ENCODE measurements at places on chromosomes 13 and 19.

- DNase-seq, result no peak
Measured at GRCh38 chr19:40785526-40785925, 7.5 kb downstream of the RAB4B start.

- DNase-seq, result peak; percentile 56
Measured at GRCh38 chr19:10565028-10565566, 713 bp downstream of the KRI1 start.

- peak; percentile 89 for DNase-seq
Measured at GRCh38 chr19:39031368-39032062, 834 bp downstream of the FBXO27 start.

- no peak for DNase-seq
Measured at GRCh38 chr13:51802631-51803418, 1.1 kb downstream of the DHRS12 start.

GRCh38 chr13:68047889-68048288 lies 817.8 kb upstream of the PCDH9 start:
- no peak for DNase-seq

GRCh38 chr19:48248081-48248833 lies 7.5 kb downstream of the CARD8 start:
- DNase-seq, result no peak

- no peak for DNase-seq
Measured at GRCh38 chr19:7645656-7646425, 8.9 kb downstream of the STXBP2 start.

DNA sequence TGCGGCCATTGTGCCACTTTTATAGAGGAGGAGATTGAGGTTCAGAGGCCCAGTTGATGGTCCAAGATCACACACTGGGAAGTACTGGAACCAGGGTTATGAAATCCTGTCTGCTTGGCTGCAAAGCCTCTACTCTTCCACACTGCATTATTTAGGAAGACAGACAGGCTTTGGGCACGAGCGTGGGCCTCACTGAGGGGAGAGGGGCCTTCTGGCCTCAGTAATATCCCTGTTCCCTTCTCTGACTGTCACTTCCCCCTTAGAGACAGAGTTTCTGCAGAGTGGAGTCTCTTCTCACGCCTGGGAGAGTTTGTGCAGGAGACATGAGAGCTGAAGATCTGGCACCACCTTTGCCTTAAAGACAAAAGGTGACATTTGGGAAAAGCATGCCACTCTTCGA lies 49.0 kb upstream of the PNMA8B start:
- DNase-seq, result no peak

DNA sequence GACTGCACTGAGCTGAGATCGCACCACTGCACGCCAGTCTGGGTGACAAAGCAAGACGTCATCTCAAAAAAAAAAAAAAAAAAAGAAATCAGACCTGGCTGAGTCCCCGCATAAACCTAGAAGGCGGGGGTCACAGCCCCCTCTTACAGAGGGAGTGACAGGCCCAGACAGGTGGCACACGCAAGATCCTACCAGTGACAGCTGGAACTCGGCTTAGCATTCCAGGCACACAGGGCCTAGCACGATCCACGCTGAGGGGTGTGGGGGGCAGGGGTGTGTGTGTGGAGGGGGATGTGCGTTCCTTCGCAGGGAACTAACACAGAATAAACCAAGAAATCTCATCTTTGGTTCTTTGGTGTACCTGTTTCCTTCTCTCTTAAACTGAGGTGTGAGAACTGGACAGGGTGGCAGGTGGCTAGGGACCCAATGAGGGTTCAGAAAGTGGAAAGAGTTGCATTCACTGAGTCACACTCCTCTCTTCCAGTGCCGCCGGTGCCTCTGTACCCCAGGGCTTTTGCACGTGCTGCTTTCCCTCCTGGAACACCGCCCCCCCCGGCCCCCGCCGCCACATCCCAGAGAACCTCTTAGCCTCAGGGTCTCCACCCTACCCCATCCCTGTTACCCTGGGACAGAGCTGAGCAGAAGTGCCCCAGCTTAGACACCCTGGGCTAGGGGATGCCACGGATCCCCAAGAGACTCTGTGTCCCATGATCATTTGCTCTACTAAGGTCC lies 5.0 kb downstream of the SGTA start:
- no peak for DNase-seq

- peak; percentile 25 for DNase-seq
Measured at GRCh38 chr19:18839465-18840287, 7.9 kb downstream of the UPF1 start.

DNA sequence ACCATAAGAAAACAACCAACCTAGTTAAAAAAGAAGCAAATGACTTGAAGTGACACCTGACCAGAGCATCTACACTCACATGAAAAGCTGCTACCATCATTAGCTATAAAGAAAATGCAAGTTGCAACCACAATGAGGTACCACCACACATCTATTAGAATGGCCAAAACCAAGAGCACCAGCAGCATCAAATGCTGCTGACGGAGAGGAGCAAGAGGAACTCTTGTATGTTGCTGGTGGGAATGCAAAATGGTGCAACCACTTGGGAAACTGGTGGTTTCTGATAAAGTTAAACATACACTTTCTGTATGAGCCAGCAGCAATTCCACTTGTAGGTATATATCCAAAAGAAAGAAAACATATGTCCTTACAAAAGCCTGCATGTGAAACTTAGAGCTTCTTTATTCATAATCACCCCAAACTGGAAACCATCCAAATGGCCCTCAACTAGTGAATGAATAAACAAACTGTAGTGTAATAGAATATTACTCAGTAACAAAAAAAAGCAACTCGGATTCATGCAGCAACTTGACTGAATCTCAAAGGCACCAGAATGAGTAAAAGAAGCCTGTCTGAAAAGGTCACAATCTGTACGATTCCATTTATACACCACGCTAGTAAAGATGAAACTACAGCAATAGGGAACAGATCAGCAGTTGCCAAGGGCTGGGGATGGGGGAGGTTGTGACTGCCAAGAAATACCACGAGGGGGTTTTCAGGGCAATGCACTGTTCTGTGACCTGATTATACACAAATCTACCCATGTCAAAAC lies 60.9 kb upstream of the RANBP3 start:
- no peak for DNase-seq

DNA sequence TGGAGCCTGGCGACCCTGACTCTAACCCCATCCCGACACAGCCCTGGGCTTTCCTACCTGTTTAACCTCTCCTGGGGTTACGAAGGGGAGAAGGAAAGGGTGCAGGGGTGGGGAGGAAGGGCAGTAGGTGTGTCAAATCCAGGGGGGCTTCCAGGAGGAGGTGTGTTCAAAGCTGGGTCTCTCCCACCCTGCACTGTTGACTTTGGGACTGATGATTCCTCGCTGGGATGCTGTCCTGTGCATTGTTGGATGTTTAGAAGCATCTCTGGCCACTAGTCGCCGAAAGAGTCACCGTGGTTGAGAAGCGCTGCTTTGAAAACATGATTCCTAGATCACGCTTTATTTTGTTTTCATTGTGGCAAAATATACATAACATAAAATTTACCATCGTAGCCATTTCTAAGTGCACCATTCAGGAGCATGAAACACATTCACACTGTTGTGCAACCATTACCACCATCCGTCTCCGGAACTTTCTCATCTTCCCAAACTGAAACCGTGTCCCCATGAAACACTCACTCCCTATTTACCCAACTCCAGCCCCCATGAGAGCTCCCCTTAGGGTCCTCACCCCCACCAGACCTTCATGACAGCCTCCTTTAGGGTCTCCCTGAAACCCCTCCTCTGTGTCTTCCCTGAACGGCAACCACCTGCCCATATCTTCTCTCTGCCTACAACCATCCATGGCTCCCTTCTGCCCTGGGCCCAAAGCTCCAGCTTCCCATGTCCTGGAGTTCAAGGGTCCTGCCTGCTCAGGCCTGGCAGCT lies 4.4 kb upstream of the FCER2 start:
- no peak for DNase-seq

GRCh38 chr19:21328406-21328805 lies 804 bp downstream of the ZNF708 start:
- peak; percentile 15 for DNase-seq

- no peak for DNase-seq
Measured at GRCh38 chr13:32080328-32080744, 48.8 kb downstream of the FRY start.

Data from EL (cell line).